ENCODE measurements at places on chromosomes 6 and 20. TPM values are rescaled to one million over a fixed set of nuclear protein-coding genes. Genes with fewer than 3 reads are reported as not detected.

TCP1 gene
- total RNA-seq: 388 TPM

TRDN gene
- 56.4 TPM for total RNA-seq

OR2B6 gene
- total RNA-seq: not detected

GSTA3 gene
- total RNA-seq: not detected

BANF2 gene
- not detected for total RNA-seq

IPCEF1 gene
- 1.2 TPM for total RNA-seq

OARD1 gene
- total RNA-seq: 36.5 TPM

TFAP2A gene
- total RNA-seq: 0.30 TPM

ADGRG6 gene
- total RNA-seq: 5.3 TPM

PTGIS gene
- 37.0 TPM for total RNA-seq

CYP39A1 gene
- total RNA-seq: 1.3 TPM

PSORS1C2 gene
- 0.78 TPM for total RNA-seq

SAMD3 gene
- 1.2 TPM for total RNA-seq

FAM217A gene
- total RNA-seq: not detected

GRCh38 chr20:32674362-32674789 lies 635 bp upstream of the C20orf203 start:
- DNase-seq: peak; percentile 69

GRCh38 chr6:31081872-31082271 lies 30.5 kb downstream of the C6orf15 start:
- DNase-seq: no peak

- DNase-seq: no peak
Measured at GRCh38 chr6:107956181-107956580, 1.8 kb downstream of the SEC63 start.

DNA sequence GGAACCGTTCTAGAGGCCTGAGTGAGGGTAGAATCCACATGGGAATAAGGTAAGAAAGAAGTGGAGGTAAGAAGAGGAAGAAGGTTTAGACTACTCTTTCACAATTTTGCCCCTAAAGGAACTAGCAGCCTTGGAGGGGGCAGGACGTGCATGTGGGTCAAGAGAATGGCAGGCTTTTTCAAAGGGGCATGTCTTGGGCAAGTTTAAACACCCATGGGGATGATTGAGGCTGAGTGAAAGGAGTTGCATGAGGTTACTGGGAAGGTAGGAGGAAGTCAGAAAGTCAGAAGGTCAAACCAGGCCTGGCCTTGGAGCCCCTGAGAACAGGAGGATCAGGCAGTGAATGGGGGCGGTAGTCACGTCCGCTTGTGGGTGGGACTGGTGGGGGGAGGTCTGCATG lies 10.2 kb downstream of the ADA start:
- DNase-seq: no peak

GRCh38 chr6:44064089-44064947 lies 62.9 kb downstream of the MRPL14 start:
- DNase-seq: no peak

- DNase-seq: no peak
Measured at GRCh38 chr6:105094133-105094640, 85.6 kb downstream of the POPDC3 start.

DNA sequence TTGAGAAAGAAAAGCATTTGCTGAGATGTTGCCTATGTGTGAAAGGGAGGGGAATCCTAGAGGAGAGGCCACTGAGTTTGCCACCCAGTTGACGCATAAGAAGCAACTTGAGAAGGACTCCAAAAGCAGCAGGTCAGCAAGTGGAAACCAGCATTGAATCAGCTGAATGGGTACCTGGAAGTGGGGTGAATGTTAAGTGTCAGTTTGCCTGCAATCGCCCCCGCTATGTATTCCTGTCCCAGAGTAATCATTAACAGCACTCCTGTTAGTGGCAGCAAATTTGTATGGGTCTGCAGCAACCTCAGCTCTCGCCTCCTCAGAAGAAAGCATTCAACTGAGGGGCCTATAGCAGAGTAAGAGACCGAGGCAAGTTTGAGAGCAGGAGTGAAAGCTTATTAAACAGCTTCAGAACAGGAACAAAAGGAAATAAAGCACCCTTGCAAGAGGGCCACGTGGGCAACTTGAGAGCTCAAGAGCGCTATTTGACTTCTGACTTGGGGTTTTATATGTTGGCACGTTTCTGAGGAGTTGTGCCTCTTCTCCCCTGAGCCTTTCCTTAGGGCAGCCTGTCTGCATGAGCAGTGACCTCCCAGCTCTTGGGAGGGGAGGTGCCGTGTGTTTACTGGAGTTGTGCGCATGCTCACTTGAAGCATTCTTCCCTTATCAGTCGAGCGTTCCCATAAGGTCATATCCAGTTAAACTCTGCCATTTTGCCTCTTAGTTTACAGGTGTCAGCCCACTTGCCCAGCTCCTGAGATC lies 122.6 kb upstream of the PHACTR1 start:
- DNase-seq: no peak

DNA sequence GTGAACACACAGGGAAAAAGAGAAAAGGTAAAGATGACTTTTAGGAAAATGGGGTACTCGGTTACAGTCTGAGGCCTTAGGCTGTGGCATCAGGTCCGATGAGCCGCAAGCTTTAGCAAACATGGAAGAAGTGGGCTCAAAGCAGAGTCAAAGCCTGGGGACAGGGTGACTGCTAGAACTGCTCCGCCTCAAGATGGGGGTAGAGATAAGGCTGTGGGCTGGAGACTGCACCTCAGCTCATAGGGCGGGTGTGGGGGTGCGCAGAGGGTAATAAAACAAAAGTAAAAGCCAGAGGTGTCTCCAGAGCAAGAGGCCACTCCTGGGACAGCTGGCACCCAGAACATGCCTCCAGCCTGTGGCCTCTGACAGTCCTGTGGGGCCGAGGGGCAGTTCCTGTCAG lies 21.3 kb upstream of the SYNDIG1 start:
- DNase-seq: no peak

GRCh38 chr6:37826188-37826587 lies 6.7 kb downstream of the ZFAND3 start:
- DNase-seq: no peak

DNA sequence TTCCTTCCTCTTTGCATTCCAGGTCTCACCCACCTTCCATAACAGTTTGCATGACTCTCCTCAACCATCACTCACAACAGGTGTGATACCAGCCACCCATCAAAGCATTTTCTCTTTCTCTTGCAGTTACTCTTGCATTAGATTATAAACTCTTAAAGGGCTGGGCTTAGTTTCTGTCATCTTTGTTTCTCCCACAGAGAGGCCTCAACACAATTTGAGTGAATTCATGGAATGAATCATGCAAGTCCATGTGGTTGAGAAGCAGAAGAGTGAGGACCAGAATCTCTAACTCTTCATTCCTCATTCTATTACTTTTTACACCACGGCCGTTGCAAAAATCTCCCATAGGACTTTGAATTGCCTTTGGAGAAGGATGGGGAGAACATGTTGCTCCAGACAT lies 31.4 kb downstream of the OGFRL1 start:
- no peak for DNase-seq

DNA sequence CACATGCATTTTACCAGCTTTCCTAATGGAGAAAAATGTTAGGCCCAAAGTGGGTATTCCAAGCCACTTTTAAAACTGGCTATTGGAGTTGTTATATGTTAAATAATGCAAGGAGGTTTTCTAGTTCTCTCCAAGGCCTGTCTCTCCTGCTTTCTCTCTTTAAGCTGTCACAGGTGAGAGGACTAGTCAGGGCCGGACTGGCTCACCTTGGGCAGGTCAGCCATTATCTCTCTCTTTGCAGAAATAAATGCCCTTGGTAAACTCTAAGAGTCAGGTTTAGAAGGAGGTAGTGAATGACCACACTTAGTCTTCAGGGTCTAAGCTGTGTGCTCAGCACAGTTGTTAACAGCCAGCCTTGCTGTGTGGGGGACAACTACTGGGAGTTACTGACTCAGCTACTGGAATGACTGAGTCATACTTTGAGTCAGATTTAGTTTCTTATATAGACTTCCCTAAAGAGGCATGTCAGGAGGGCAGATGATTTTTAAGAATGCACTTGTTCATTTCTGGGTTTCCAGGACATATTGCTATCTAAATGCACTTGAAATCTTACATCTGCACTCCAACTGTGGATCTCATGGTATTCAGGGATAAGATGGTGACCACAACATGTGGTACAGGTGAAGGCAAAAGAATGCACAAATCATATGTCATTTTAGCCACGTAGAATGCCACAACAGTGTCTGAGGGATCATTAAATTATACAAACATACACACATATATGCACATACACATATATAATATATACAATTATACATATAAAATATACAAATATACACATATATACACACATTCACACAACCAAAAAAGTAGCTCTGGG lies 719.4 kb downstream of the EPM2A start:
- DNase-seq: no peak

GRCh38 chr20:59825944-59826759 lies 107.3 kb downstream of the SYCP2 start:
- DNase-seq: no peak

- DNase-seq: no peak
Measured at GRCh38 chr6:143376861-143377260, 73.6 kb downstream of the ADAT2 start.

DNA sequence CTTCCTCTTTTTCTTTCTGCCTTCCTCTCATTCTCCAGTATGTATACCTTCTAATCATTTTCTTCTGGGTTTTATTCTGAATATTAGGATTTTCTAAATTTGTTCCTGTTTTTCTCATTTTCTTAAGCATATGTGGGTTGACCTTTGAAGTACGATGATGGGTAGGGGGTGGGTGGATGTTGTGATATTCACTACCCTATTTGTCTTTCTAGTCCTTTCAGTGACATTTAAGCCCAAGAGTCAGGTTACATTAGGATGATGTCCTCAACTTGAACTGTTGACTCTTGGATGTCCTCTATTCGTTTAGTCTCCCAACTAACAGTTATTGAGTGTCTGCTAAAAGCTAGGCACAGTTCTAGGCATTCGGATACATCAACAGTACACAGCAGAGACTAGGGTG lies 7.3 kb downstream of the ABT1 start:
- no peak for DNase-seq

GRCh38 chr6:6964675-6965074 lies 143.1 kb upstream of the RREB1 start:
- no peak for DNase-seq

GRCh38 chr6:119277052-119277451 lies 72.5 kb downstream of the MAN1A1 start:
- no peak for DNase-seq

GRCh38 chr6:142356884-142357225 lies 55.0 kb downstream of the ADGRG6 start:
- no peak for DNase-seq

DNA sequence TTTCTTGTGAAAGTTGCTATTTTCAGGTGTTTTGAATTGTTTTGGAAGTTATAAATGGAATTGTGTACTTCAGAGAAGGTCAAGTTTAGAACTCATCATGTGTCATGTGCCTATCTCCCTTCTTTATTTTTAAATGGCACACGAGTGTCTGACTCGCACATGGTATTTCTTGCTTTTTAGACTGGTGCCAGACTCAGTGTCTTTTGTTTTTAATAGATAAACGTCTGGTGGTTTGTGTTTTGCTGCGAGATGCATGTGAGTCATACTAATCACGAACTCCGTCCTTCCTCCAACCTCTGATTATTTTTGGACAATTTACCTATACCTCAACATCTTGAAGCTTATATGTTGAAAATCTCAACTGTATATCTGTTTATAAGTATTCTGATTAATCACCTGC lies 292.1 kb downstream of the CDKAL1 start:
- DNase-seq: no peak

DNA sequence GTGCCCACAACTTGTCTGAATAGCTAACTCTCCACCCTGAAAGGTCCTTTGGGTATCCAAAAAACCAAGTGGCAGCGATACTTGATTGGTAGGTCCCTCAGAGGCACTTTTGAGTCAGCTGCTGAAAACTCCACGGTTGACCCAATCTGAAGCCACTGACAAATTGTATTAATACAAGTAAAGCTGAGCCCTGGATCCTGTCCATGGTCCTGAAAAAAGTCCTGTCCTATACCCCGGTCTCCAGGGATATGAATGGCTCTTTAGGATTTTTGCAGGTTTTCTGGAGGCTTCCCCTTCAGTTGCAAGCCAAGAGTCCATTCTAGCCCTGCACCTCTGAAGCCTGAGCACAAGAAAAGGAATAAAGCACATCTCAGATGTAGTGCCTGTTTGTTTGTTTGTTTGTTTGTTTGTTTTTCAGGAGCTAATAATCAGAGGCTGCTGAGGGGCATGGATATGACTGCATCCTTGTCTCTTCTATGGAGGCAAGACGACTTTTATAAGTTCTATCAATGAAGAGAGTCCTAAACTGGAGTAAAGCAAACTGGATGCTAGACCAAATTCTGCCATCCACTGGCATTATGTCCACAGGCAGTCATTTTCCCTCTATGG lies 1.7 kb upstream of the SLC12A5 start:
- DNase-seq: peak; percentile 63

GRCh38 chr20:52004018-52004417 lies 187.6 kb downstream of the ZFP64 start:
- no peak for DNase-seq

GRCh38 chr20:32918751-32919150 lies 60.0 kb downstream of the EFCAB8 start:
- no peak for DNase-seq

- no peak for DNase-seq
Measured at GRCh38 chr20:6920991-6921613, 153.6 kb downstream of the BMP2 start.

- no peak for DNase-seq
Measured at GRCh38 chr20:50308166-50308512, 117.5 kb downstream of the CEBPB start.

DNA sequence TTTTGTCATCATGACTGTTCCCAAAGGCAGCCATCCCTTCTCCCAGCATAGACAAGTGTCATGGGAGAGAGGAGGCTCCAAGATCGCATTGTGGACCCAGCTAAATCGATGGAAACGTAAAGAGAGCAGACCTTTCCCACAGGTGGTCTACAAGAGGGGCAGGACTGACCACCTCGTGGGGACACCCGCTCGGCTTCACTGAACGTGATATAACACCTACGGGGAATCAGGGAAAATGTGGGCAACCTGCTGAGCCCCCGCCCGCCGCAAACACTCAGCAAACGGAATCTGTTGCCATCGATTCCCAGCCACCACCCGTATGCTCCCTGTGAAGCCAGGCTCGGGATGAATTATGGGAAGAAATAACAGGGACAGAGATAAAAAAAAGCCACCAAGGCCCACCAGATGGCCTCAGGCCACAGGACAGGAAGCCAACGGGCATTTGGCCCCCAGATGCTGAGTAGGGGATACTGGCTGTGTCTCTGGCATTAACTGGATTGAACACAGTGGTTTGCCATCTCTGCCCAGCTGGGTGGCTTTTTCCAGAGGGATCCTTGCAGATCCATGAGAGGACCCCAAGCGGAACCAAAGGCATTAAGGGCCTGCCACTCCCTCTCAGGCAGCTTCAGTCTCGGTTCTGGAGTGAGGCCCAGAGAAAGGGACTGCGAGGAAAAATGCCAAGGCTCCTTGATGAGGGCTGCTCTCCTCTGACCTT lies 44.4 kb downstream of the BMP7 start:
- no peak for DNase-seq

Data from WTC11 (cell line).